ENCODE measurements at places on chromosomes 7 and 10.

DNA sequence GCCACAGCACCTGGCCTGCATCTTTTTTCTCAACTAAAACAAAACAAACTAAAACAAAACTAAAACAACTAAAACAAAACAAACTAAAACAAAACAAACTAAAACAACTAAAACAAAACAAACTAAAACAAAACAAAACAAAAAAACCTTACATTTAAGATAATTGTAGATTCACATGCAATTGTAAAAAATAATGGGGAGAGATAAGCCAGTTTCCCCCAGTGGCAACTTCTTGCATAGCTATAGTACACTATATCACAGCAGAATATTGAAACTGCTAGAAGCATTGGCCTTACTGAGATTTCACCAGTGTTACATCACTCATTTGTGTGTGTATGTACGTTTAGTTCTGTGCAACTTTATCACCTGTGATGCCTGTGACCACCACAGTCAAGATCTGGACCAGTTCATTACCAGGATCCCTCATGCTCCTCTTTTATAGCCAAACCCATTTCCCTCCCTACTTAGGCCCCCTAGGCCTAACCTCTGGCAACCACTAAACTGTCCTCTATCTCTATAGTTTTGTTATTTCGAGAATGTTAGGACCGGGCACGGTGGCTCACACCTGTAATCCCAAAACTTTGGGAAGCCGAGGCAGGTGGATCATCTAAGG lies 9.3 kb downstream of the FXYD4 start:
- H3K27me3 ChIP-seq: no peaks in the 10 kb centered on the region
- no peak for DNase-seq
- peaks cover 3% of the 10 kb centered on the region for H3K36me3 ChIP-seq
- no peak overlapping the region for H3K4me3 ChIP-seq
- H3K4me1 ChIP-seq: no peaks in the 10 kb centered on the region
- no peak overlapping the region for H3K27ac ChIP-seq

GRCh38 chr7:101684983-101685330 lies 55.9 kb upstream of the MYL10 start:
- no peak overlapping the region for H3K4me3 ChIP-seq
- 0 out of 2 replicates have a peak, but pooled peaks cover 3% of the 10 kb centered on the region for H3K27me3 ChIP-seq
- DNase-seq: no peak
- no peaks in the 10 kb centered on the region for H3K4me1 ChIP-seq
- H3K27ac ChIP-seq: no peak overlapping the region
- no peaks in the 10 kb centered on the region for H3K36me3 ChIP-seq

DNA sequence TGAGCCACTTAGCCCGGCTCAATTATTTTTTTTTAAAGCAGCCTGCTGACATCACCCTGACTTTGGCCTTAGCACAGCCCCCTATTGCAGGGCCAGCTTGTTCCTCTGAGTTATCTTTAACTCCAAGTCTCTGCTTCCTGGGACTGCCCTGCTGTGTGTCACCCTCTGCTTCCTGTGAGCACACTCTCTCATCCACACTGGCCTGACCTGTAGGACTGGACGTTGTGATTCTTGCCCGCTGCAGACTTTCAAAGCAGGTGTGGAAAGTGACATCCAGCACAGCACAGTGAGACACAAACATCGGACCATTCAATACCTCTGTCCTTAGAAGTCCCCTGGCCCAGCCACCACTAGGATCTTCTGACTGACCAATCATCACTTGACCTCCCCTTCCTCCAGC lies 26.4 kb upstream of the HSPA12A start:
- no peak for DNase-seq
- H3K36me3 ChIP-seq: peaks cover 9% of the 10 kb centered on the region
- no peaks in the 10 kb centered on the region for H3K4me1 ChIP-seq
- no peak overlapping the region for H3K27ac ChIP-seq

GRCh38 chr10:130773941-130774340 lies 537.6 kb downstream of the TCERG1L start:
- H3K4me3 ChIP-seq: no peak overlapping the region
- H3K4me1 ChIP-seq: no peaks in the 10 kb centered on the region
- DNase-seq: no peak

- DNase-seq: no peak
- H3K4me3 ChIP-seq: no peak overlapping the region
- H3K4me1 ChIP-seq: no peaks in the 10 kb centered on the region
- H3K27ac ChIP-seq: no peak overlapping the region
- no peaks in the 10 kb centered on the region for H3K27me3 ChIP-seq
- H3K36me3 ChIP-seq: no peaks in the 10 kb centered on the region
Measured at GRCh38 chr7:8605221-8605620, 171.8 kb downstream of the NXPH1 start.

- H3K27ac ChIP-seq: no peak overlapping the region
- H3K4me1 ChIP-seq: peaks cover 5% of the 10 kb centered on the region
- H3K4me3 ChIP-seq: no peak overlapping the region
- no peak for DNase-seq
- peaks cover 14% of the 10 kb centered on the region for H3K36me3 ChIP-seq
Measured at GRCh38 chr7:51033727-51034520, 251.2 kb upstream of the GRB10 start.
